HL-60 (cell line): ENCODE measurements at places on chromosomes 6 and 20.
A peak's percentile ranks its signal among the peaks of the same experiment; 100 is the strongest.

DNA sequence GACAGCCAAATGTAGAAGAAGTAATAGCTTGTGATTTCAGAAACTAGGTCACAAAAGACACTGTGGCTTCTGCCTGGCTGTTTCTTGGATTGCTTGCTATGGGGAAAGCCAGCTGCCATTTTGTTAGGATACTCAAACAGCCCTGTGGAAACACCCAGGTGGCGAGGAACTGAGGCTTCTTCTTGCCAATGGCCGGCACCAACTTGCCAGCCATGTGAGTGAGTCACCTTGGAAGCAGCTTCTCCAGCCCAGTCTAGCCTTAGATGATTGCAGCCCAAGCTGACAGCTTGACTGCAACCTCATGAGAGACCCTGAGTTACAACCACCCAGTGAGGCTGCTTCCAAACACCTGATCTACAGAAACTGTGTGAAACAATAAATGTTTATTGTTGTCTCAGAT lies 11.9 kb upstream of the KIAA1755 start:
- no peak for DNase-seq

GRCh38 chr6:73968221-73968757 lies 272.3 kb downstream of the CD109 start:
- DNase-seq: no peak

- DNase-seq: no peak
Observed at GRCh38 chr6:127464161-127464880, 5.1 kb upstream of the KIAA0408 start.

DNA sequence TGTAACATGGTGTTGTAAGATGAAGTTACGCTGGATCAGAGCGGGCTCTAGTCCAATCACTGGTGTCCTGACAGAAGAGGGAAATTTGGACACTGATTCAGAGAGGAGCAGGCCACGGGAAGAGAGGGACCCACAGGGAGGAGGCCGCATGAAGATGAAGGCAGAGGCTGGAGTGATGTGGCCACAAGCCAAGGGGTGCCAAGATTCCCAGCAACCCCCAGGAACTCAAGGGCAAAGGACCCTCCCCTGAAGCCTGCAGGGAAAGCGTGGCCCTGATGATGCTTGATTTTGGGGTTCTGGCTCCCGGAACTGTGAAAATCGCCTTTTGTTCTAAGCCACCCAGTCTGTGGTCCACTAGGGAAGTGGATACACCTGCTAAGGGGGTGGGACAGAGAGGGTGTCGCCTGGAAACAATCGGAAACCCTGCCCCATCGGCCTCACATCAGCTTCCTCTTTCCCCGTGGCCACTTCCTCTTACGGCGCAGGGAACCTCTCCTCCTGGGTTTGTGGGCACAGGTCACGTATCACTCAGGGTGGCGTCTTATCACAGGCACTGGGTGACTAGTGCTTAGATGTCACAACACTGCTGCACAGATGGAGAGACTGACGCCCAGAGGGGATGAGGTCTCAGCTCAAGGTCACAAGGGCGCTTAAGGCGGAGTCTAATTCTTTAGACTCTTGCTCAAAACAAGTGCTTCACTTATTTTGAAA lies 58.0 kb downstream of the SULF2 start:
- DNase-seq: peak; percentile 100

DNA sequence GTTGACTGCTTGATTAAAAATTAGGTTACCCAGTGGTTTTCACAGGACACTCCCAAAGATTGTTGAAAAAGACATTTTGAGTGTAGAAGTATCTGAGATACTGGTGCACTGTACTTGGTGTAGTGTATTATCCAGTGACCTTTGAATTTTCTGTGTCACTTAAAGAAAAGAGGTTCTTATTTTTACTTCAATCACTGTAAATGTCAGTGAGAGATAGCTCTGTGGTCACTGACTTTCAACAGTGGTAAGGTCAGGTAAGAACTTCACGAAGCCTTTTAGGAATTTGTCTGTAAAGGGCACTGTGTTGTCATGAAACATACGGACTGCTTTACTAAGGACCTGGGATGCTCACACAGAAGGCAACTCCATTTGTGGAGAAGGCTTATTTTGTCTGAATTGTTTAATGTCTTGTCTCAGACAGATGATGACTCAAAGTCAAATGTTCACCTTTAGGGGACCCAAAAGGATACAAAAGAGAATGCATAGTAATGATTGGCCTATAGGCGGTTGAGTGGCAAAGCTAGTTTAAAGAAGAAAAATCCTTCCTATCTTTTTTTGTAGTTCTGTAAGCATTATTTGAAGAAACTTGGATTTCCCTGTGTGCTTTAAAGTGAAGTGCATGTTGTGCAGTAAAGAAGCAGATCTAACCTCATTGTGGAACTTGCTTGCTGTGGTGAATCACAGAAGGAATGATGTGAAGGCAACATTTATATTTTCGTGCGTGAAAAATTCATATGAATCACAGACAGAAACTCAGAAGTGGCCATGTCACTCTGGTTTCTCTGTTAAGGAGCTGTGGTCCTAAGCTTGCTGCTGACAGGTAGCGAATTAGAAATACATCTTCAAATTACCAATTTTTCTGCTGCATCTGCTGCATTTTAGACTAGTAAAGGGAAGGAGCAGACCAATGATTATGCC lies 47.3 kb downstream of the ZFAND3 start:
- no peak for DNase-seq

DNA sequence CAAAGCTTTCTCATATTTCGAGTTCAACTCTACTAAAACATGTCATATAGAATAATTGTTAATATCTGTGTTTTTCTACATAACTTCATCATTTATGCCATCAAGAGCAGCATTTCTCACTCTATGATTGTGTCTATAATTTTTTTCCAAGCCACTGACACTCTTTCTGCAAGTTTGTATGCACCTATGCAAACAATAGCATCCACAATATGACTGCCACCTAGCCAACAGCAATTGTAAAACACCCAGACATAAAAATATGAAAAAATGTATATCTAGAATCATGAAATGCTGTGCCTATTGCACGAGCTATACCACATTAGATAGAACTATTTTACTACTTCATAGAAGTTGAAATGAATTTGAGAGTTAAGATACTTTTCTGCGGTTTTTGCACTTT lies 286.5 kb upstream of the MARCKS start:
- DNase-seq: no peak

DNA sequence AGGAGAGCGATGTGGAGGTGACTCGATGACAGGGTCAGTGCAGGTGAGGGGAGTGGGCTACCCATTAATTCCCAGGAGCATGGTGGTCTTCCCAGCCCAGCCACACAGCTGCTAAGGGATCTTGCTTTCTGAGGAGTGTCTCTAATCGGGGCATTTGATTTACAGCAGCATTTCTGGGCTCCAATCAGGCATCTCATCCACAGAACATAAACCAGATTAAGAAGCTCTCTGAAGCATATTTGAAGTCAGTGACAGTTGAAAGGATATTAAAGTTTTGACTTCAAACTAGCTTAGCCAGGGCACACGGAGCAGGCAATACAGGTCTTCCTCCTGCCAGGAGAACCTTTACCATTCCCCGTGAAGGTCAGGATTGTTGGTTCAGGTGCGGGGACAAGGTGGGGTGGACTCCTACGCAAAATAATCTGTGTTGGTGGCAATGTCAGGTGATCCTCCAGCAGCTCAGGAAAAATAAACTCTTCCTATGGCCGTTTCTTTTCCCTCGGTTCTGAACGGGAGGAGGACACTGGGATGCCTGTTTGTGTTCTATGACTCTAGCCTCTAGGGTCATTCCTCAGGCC lies 39.9 kb upstream of the ZNF831 start:
- DNase-seq: no peak

- DNase-seq: no peak
Observed at GRCh38 chr20:59606566-59606965, 2.2 kb downstream of the PHACTR3 start.

DNA sequence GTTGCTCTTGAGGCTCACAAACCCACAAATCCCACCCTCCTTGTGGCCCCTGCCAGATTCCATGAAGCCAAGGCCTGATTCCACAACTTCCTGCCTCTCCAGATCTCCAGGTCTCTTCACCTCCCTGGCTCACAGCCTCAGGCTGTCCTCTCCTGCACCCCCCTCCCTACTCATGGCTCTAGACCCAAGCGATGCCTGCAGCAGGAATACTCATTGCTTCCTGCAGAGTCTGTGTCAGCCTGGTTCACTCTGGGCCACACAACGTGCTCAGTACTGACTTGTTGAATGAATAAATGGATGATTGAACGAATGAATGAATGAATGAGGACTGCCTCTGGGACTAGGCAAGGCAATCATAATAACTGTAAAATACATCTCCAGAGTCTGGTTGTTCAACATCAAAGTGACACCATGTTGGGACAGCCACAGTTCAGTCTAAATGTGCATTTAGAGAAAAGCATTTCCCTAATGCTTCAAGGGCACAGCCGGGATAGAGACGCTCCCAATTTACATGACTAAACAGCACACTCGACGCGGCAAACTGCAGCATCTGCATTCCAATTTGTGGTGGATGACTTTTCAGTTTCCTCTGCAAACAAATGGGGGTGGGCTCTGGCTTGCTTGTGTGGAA lies 139.9 kb downstream of the GRM4 start:
- DNase-seq: no peak

DNA sequence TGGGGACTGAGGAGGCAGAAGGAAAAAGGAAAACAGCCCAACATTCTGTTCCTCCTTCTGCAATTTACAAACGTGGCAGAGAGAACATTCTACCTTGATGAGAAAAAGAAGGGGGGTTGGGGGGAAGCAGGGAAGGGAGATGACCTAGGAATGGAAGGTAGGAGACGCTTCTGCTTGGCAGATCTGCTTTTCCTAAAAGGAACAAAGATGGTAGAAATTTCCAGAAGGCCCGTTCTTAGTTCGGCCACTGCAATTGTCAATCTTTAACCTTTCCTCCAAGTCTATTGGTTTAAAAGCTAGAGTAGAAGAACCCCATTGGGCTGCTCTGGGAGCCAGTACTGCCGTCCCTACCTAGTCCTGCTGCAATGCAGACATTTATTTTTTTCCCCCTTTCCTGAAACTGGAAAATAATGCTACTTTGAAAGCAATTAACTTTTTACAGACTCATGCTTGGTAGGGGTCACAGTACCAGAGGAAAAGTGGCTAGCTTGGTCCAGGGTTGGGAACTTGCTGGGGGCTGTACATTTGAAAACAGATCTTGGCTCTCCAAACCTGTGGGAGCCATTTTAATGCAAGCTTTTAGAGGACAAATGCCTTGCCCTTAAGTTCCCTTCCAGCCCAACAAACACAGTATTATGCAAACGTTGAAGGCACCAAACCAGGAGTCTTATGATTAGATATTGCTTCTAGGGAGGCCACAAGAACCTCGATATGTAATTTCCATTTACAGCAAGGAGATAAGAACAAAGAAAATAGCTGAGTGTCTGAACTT lies 2.6 kb downstream of the ZMYND8 start:
- peak; percentile 49 for DNase-seq

GRCh38 chr20:35447082-35447789 lies 8.2 kb upstream of the CEP250 start:
- peak; percentile 90 for DNase-seq

DNA sequence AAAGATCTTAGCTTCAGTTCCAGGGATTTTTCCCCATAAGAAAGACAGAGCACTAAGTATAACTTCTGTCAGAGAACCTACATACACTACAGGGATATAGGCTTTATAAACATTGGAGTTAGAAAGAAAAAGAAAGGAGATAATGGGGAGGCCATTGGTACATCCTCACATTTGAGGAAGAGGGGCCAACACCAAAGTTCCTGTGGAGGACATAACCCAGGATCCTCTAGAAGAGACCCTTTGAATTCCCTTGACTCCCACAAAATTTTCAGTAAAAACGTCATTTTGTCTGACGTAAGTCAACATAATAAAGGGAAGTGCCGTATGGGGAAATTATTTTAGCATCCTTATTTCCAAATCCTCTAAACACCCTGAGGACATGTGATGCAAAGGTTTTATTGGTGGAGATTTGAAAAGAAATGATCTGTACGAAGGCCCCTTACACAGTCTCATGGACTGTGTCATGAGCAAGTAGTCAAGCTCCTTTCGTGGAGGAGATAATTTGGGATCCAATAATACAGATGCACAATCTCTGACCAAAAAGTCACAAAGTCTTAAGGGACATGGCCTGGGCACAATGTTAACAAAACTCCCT lies 33.2 kb downstream of the HLA-DRA start:
- no peak for DNase-seq

DNA sequence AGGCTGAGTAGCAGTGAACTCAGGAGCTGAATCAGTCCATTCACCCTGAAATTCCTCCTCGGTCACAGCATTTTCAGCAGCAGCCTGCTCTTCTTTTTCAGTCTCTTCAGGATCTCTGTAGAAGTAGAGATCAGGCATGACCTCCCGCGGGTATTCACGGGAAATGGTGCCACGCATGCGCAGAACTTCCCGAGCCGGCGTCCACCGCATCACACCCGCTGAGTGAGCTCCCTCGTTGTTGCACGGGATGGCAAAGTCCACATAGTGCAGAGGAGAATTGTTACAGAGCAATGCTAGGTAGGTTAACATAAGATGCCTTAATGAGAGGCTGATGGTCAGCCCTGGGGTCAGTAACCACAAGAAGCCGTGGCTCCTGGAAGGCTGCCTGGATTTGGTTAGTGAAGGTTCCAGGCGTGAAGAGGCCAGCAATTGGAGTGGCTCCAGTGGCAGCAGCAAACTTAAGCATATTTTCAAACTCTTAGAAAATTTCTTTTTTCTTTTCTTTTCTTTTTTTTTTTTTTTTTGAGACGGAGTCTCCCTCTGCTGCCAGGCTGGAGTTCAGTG lies 113.5 kb upstream of the HDAC2 start:
- DNase-seq: no peak

- DNase-seq: no peak
Observed at GRCh38 chr6:72894091-72894490, 272.2 kb downstream of the KCNQ5 start.

GRCh38 chr6:15327271-15327670 lies 81.4 kb downstream of the JARID2 start:
- DNase-seq: peak; percentile 52

DNA sequence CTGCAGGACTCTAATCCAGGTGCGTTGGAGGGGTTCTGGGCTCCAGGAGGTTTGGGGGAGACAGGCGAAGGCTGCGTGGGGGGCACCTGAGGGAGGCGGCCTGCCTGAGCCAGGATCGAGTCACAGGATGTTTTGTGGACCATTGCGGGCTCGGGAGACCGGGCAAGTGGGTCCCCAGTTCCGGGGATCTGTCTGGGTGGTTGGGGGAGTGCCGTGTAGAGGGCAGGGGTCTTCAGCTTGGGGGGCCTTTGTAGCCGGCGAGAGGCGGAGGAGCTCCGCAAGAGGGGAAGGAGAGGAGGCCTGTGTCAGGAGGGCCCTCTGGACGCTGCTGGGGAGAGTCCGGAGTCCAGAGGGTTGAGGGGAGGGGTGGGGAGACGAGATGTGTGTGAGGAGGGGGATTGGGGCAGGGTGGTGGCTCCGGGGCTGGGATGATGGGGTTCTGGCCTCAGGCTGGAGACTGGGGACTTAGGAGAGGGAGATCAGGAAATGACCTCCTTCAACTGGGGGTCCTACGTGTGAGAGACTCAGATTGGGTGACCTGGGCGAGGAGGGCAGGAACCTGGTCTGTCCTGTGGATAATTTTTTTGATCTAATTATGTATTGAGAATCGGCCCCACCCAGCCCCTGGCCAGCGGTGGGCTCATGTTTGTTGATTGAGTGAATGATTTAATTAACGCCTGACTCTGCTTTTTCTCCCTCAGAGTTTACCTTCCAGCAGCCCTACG lies 505 bp downstream of the SNAI1 start:
- no peak for DNase-seq
